ENCODE measurements at places on chromosomes 2 and 18. TPM values are rescaled to one million over a fixed set of nuclear protein-coding genes. Genes with fewer than 3 reads are reported as not detected.

SERPINB11 gene
- not detected for total RNA-seq

SMAD7 gene
- 29.3 TPM for total RNA-seq

PREB gene
- 60.5 TPM for total RNA-seq

FBLN7 gene
- not detected for total RNA-seq

GPR45 gene
- total RNA-seq = not detected

DCDC2C gene
- total RNA-seq = not detected
